ENCODE measurements at places on chromosomes 2 and 18.

GRCh38 chr2:157441072-157441454, 2.8 kb downstream of the CYTIP start:
- DNase-seq, result peak; percentile 76

DNA sequence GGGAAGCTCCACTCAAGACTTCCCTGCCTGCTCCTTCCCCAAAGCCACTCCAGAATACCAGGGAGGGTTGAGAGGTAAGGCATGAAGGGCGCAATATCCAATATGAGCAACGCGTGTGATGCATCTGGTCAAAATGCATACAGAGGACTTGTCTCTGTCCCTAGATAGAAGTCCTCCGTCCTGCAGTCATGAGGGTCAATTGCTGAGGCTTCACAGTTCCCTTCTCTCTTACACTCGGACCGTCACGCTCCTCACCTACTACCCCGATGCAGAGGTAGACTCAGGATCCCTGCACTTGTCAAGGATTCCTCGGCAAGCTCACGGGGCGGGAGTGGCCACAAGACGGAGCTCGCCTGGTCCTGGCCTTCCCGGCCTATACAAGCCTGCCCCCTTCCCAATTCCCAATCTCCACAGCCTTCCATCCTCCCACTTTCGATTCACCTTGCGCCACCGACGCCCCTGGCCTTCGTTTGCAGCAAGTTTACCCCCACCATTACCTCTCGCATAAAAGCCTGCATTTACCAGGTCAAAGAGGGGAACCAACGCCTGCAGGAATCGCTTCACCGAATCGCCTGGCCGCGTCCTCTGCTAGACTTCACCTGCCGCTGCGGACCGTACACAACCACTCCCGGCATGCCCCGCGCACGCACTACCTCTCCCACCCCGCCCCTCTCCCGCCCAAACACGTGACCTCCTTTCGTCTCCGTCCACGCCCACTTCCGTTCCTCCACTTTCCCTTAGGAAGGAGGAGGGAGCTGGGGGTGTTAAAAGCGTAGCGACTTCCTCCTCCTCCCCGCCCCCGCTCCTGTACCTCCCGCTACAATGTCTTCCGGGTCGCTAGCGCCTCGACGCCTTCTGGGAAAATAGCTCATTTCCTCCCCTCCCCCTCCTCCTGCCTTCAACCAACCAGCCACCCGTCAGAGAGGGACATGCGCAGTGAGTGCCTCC, at the start of gene ORC4:
ORC4 (minus strand) TSS at position 627 of the 948 bp plus-strand sequence. CDS start 44,779 bp downstream, outside the sequence.
- peak; percentile 97 for DNase-seq

GRCh38 chr2:25304826-25305596, 36.7 kb downstream of the DNMT3A start:
- no peak for DNase-seq

DNA sequence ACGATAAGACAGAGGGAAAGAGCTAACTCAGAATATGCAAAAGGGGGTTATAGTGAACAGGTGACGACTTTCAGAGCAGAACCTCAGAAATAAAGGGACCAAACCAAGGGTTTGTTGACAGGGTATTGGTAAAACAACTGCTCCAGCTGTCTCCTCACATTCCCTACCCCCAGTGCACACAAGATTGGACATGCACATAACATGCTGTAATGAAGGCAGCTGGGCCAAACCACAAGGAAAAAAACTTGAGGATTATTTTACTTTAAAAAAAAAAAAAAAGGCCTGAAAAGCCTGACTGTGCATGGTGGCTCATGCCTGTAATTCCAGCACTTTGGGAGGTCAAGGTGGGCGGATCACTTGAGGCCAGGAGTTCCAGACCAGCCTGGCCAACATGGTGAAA, 3.5 kb downstream of the RBM43 start:
- no peak for DNase-seq

DNA sequence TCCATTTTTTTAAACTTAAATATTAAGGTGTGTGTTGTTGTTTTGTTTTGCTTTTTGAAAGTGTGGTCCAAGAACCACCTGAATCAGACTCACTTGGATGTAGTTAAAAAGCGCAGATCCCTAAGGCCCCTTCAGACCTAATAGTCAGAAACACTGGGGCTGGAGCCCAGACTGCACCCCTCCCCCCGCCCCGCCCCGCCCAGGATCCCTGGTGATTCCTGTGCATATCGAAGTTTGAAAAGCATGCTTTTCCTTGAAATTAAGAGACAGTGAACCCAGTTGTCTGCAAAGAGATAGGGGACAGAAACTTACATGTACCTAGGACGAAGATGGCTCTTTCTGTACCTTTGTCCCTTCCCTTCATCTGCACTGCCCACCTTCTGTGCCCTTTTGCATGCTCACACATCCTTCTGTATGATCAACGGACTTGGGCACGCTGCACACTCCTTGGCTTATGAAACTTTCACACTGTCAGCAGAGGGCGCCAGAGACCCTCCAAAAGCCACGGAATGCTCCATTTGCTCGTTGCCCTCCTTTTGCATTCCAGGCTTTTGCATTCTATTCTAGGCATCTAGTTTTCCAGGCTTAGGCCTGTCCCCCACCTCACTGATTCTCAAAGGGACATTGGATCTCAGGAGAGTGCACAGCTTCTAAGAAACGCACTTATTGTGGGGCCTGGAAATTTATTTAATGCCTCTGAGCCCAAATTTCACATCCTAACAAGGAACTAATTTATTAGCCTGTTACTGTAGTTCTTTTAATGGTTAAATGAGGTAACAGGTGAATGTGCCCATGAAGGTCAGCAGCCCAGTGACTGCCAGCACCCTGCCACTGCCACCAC, 32.8 kb upstream of the SLC14A1 start:
- peak; percentile 79 for DNase-seq
